ENCODE measurements at places on chromosomes 12 and 14. TPM values are rescaled to one million over a fixed set of nuclear protein-coding genes. Genes with fewer than 3 reads are reported as not detected.

The CCDC184 gene
- total RNA-seq = 23.2 TPM

The SIX1 gene
- 44.8 TPM for total RNA-seq

The TMEM253 gene
- total RNA-seq = 0.72 TPM

The TOMM20L gene
- not detected for total RNA-seq

The DLGAP5 gene
- 13.3 TPM for total RNA-seq

The POTEM gene
- not detected for total RNA-seq

The PZP gene
- total RNA-seq = 0.59 TPM

The NKX2-8 gene
- not detected for total RNA-seq

The NRIP2 gene
- 3.4 TPM for total RNA-seq

The ZDHHC22 gene
- total RNA-seq = 5.6 TPM

The RNASE9 gene
- not detected for total RNA-seq

The TRHDE gene
- total RNA-seq = 9.6 TPM

The ORMDL2 gene
- total RNA-seq = 12.6 TPM

The AICDA gene
- 0.11 TPM for total RNA-seq

The SPX gene
- 4.0 TPM for total RNA-seq

The DEPDC4 gene
- total RNA-seq = 1.8 TPM

The SMARCD1 gene
- total RNA-seq = 52.3 TPM

The CCDC175 gene
- total RNA-seq = 1.5 TPM

The RD3L gene
- total RNA-seq = not detected

The NUBPL gene
- 11.7 TPM for total RNA-seq

The SLC25A47 gene
- total RNA-seq = not detected

The TPH2 gene
- total RNA-seq = 0.11 TPM

Data from spinal cord (tissue), 10 donors.